T-helper 2 cell (primary cell): ENCODE measurements at places on chromosomes 7 and 10.

DNA sequence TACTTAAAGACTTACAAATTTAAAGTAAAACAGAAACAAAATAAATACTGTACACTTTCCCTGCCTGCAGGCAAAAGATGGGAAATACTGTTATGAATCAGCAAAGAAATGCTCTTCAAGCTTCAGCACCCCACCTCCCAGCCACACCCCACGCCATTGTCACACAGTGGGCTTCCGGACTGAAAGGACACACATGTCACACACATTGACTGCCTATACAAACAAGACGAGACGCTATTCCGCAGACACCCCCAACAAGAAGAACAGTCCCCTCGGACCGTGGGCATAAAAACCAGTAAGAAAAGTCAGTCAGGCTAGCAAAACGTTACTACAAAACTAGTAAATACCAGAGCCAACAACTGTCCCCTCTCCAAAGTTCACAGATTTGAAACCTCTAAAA is 22.2 kb upstream of the PARP12 start:
- DNase-seq = no peak

DNA sequence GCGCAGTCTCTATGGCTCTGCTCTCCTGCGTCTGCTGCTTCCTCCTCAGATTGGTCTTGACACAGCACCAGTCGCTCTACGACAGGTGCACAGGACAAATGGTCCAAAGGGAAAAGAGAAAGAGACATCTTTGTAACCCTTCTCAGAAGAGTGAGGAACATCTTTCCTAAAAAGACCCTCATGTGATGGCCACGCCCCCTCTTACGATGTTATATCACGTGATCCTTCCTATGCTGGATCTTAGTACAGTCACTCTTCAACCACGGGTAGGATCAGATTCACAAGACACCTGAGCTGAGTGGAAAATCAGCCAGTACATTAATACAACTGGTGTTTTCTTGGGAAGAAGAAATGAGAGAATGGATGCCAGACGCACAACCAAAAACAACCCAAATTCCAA is 262.2 kb upstream of the CELF2 start:
- no peak for DNase-seq

- no peak for DNase-seq
These were observed 7.5 kb downstream of the FAM131B start for GRCh38 chr7:143354965-143355364.

- DNase-seq = no peak
These were observed 669 bp downstream of the PI4K2A start for GRCh38 chr10:97640868-97641811.

DNA sequence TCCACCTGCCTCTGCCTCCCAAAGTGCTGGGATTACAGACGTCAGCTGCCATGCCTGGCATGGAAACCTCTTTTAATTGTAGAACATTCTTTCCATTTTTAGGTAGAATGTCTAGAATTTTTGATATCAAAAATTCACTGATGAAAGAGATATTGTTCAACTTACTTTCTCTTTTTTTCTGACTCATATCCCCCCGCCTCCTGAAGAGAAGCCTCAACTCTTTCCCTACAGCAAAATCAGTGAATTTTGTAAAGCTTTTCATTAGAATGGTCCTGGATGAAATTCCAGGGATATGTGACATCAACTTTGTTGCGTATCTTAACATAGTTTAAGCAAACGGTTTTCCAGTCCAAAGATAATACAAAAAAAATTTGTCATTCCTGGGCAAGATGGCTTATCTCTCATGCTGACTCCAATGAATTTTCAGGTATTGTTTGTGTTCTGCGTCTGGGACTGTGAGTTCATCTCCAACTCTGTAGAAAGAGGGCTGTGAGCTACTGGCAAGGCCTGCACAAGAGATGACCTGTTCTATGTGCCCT is 256.8 kb downstream of the BMPER start:
- DNase-seq = no peak

- DNase-seq = no peak
These were observed 7.6 kb downstream of the ASB15 start for GRCh38 chr7:123608991-123609882.

GRCh38 chr7:108193594-108194498 is 63.7 kb upstream of the LAMB4 start:
- no peak for DNase-seq

DNA sequence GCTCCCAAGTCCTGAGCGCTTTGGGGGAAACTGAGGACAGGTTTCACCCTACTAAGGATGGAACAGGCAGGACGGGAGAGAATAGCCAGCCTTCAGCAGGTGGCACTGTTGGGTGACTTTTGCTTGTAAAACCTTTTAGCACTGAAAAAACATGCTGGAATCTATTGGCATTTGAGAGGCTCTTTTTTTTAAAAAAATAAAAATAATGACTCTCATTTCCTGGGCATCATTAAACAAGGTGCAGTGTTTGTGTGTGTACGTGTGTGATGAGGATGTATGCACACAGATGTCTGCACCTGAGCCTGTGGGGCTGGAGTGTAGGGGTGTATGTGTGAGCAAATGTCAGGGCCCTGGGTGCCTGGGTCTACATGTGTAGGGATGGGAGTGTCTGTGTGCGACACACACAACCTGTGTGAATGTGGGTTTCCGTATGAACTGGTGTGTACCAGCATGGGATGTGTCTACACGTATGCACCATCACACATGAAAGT is 177.9 kb downstream of the RPS24 start:
- DNase-seq = no peak

- DNase-seq = no peak
These were observed 20.0 kb downstream of the TMEM273 start for GRCh38 chr10:49168171-49168540.

- DNase-seq = no peak
These were observed 177.4 kb upstream of the PLXDC2 start for GRCh38 chr10:19638896-19639233.

DNA sequence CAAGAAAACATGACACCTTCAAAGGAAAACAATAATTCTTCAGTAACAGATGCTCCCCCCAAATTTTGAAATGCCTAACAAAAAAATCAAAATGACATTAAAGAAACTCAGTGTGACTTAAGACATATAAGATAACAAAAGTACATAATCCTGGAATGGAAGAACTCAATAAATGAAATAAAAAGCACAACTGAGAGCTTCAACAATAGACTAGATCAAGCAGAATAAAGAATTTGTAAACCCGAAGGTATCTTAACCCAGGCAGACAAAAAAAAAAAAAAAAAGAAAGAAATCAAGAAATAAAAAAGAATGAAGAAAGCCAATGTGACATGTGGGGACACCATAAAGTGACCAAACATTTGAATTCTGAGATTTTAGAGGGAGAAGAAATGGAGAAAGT is 27.7 kb upstream of the LRRD1 start:
- DNase-seq = no peak

DNA sequence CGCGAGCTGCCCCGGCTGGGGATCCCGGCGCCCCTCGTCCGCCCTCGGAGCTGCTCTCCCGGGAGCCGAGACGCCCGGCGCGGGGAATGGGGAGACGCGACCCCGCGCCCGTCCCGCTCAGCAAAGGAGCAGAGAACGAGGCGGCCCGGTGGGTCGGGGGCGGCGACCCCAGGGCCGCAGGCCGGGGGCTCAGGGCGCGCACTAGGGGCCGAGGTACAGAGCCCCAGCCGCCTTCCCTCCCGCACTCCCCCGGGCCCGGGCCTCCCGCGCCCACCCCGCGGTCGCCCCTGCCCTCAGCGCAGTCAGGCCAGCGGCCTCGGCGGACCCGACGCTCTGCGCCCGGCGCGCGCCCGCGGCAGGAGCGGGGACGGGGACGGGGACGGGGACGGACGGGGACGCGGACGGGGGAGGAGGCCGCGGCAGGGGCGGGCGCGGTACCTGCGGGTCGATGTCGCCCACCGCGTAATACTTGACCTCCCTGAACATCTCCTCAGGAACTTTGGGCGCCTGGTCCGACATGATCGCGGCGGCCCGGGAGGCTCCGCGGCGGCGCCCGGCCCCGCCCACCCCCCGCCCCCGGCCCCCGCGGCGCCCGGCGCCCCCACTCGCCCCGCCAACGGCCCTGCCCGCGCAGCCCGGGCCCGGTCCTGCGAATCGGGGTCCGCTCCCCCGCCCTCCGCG is 373 bp downstream of the PAXIP1 start:
- DNase-seq = no peak

DNA sequence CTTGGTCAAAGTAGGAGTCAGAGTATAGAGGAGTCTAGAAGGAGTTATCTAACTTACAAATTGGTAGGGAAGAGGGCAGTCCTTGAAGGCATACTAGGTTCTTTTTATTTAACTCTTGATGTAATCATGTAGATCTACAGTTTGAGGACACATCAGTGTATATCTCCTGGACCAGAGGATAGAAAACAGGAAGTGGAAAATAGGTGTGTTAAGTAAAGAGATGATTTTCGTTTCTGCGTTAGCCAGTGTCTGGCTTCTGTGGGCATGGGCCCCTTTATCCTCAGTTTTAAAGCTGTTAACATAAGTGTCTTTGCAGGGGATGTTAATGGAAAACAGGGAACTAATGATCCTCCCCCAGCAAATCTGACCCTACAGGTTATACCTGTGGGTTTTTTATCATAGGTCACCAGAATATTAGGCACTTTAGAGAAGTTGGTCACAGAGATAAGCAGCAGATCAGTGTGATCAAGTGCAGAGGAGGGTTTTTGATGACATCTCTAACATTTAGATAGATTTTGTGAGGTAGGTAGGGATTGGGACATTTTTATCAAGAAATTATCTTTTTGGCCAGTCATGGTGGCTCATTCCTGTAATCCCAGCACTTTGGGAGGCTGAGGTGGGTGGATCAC is 58.6 kb upstream of the PRSS1 start:
- peak; percentile 47 for DNase-seq

DNA sequence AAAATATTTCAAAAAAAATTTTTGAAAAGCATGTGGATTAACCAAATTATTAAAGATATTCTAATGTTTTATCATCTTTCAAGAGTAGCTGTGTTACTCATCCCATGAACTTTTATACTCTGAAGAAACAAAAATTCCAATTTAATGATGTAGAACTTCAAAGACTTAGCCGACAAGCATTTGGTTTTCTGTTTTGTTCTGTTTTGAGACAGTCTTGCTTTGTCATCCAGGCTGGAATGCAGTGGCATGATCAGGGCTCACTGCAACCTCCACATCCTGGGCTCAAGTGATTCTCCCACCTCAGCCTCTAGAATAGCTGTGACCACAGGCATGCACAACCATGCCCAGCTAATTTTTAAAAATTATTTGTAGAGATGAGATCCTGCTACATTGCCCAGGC is 17.8 kb upstream of the LCOR start:
- no peak for DNase-seq

DNA sequence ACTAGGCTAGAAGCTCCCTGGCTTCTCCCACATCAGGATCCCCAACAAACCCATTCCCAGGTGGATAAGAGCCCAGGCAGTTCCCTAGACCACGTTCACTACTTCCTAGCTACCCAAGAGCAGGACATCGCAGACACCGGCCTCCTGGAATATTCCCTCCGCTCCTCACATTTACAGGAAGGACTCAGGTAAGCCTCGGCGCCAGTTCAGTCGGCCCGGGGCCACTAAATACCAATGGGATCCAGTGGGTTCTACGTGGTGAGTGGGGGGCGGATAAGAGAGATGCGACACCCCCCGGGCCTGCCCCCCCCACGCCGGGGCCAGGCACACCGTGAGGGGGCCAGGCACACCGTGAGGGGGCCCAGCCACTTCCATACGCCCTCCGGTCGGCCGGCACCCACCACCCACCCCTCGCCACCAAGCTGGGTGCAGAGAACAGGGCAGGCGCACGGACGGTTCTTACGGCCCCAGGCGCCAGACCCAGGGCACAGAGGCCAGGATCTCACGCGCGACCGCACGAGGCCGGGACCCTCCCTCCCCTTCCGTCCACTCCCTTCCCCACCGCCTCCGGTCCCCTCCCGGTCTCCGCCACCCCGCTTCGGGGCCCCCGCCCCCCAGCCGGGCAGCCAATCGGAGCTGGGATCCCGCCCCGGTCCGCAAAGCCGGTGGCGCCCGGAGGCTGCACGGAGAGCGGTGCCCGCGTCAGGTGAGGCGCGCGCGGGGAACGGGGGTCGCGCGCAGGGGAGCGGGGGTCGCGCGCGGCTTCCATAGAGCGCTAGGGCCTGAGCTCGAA is at the start of gene BLVRA:
BLVRA (plus strand) TSS at position 652 of the 793 bp plus-strand sequence. CDS start 12,479 bp downstream, outside the sequence.
- peak; percentile 52 for DNase-seq

- no peak for DNase-seq
These were observed 36.5 kb upstream of the TMEM140 start for GRCh38 chr7:135111379-135111778.

DNA sequence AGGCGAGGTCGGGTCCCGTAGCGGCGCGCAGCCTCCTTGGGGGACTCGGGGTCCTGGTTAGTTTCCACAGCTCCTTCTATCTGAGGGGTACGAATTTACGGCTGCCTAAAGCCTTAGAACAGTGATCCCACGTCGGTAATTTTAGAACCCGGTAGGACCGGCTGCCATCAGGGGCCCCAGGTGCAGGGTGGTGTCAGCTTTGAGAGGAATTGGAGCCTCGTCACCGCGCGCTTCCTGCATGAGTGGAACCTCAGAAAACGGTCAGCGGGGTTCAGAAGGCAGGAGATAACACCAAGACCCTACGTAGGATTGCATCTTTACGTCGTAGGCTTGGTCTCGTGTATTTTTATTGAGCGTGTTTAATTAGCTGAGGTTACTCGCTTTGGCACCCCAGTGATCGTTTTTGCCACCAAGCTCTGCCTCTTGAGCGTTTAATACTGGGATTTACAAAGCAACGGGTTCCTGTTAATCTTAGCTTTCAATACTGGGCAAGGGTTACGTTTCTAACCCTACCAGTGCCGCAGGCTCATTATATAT is 443 bp downstream of the RNF32 start:
- DNase-seq = peak; percentile 22

GRCh38 chr7:38328814-38329213 is 55.4 kb upstream of the TARP start:
- DNase-seq = no peak
